ENCODE measurements at places on chromosomes 16 and 17.

DNA sequence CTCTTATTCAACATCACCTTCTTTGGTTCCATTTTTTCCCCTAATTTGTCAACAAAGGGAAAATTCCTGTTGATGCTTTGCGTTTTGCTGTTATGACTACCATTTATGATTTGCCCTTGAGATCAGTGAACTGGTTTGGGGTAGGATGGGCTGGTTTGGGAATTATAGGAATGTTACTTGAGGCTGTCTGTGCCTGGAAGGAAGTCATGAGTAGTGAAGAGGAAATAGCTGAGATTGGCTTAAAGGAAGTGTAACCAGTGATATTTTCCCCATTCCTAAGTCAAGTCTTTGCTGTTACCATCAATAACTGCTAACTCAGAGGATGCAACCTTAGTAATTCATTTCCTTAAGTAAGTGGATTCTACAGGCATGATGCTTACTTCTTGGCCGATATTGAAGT is 179.2 kb downstream of the MAP2K6 start:
- no peak for DNase-seq

DNA sequence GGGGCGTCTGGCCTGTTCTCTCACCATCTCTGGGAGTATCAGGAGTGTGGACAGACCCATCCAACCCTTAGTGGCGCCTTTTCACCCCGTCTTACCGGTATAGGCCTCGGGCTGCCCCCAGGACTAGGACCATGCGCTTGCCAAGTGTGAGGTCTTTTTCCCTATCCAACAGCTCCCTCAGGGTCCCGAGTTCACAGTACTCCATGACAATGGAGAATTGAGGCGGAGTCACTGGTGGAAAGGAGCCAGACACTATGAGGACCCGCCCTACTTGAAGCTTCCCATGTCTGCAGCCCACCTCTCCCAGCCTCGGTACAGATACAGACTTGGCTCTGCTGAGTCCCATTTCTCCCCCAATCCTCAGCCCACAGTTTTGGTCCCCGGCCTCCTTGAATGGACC is 15.9 kb upstream of the RFWD3 start:
- DNase-seq = no peak

GRCh38 chr17:50939795-50940684 is 73.9 kb upstream of the TOB1 start:
- no peak for DNase-seq

GRCh38 chr16:25855063-25855462 is 163.3 kb downstream of the HS3ST4 start:
- DNase-seq = no peak

- DNase-seq = no peak
Observed at GRCh38 chr16:54266363-54266955, 20.1 kb downstream of the IRX3 start.

- no peak for DNase-seq
Observed at GRCh38 chr16:85402910-85403692, 210.0 kb upstream of the GSE1 start.

- no peak for DNase-seq
Observed at GRCh38 chr16:51166541-51166940, 15.5 kb upstream of the SALL1 start.

- no peak for DNase-seq
Observed at GRCh38 chr16:50535506-50536257, 12.5 kb upstream of the NKD1 start.

GRCh38 chr17:74545843-74546230 is at the start of gene CD300C:
TSS of gene CD300C (minus strand) at chr17:74546115. CDS start at chr17:74545782, 333 bp downstream.
- no peak for DNase-seq

- DNase-seq = no peak
Observed at GRCh38 chr17:17205368-17206123, 587 bp downstream of the PLD6 start.

DNA sequence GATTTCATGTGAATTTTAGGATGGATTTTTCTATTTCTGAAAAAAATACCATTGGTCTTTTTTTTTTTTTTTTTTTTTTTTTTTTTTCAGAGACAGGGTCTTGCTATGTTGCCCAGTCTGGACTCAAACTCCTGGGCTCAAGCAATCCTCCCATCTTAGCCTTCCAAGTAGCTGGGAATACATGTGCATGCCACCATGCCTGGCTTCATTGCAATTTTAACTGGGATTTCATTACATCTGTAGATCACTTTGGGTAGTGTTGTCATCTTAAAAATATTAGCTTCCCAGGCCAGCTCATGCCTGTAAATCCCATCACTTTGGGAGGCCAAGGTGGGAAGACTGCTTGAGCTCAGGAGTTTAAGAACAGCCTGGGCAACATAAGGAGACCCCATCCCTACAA is 54.8 kb downstream of the TOM1L2 start:
- DNase-seq = no peak

- peak; percentile 63 for DNase-seq
Observed at GRCh38 chr17:75457047-75457654, 716 bp downstream of the TMEM94 start.

- no peak for DNase-seq
Observed at GRCh38 chr17:78715876-78716275, 66.2 kb downstream of the CYTH1 start.

DNA sequence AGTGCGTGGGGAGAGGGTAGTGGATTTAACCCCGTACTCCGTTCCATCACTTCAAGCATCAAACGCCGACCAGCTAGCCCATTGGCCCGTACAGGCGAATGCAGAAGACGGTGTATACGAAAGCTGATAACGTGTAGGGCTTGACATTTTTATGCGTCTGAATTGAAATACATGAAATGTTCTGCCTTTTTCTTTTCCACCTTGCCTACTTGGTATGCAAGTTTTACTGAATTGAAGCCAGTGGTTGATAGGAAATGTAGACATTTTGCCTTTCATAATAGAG is 834 bp upstream of the STAT3 start:
- DNase-seq = no peak

DNA sequence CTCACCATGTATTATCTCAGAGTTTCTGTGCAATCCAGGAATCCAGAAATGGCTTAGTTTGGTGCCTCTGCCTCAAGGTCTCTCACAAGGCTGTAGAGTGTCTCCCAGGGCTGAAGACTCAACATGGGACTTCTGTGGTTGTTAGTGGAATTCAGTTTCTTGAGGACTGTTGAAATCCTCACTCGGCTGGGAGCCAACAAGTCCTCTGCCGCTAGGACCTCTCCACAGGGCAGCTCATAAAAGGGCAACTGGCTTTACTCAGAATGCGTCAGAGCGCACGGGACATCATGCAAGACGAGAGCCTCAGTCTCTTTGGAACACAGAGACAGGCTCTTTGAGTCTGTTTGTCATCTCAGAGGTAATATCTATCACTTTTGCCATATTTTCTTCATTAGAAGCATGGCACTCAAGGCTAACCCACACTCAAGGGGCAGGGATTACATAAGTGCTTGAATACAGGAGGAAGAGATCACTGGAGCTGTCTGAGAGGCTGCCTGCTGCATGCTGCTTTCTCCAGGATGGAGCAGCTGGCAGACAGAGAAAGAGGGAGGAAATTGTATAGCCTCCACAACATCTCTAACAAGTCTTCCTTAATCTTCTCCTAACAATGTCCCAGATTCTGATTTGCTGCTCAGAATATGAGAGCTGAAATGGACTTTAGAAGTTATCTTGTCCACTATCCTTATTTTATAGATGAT is 97.5 kb upstream of the ASIC2 start:
- no peak for DNase-seq

- DNase-seq = peak; percentile 77
Observed at GRCh38 chr17:77420804-77421629, 280.2 kb downstream of the SEC14L1 start.

GRCh38 chr16:67924140-67924906 is 7.3 kb downstream of the CTRL start:
- DNase-seq = no peak

DNA sequence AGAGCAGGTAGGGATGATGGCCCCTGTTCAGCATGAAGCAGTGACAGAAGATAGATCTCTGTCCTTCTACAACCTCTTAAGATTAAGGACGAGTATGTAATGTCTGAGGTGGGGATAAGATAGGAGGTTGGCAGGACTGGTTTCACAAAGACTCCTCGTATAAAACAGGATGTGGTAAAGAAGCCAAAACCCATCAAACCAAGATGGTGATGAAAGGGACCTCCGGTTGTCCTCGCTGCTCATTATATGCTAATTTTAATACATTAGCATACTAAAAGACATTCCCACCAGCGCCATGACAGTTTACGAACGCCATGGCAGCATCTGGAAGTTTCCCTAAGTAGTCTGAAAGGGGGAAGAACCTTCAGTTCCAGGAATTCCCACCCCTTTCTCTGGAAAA is 27.3 kb downstream of the MIS12 start:
- no peak for DNase-seq

DNA sequence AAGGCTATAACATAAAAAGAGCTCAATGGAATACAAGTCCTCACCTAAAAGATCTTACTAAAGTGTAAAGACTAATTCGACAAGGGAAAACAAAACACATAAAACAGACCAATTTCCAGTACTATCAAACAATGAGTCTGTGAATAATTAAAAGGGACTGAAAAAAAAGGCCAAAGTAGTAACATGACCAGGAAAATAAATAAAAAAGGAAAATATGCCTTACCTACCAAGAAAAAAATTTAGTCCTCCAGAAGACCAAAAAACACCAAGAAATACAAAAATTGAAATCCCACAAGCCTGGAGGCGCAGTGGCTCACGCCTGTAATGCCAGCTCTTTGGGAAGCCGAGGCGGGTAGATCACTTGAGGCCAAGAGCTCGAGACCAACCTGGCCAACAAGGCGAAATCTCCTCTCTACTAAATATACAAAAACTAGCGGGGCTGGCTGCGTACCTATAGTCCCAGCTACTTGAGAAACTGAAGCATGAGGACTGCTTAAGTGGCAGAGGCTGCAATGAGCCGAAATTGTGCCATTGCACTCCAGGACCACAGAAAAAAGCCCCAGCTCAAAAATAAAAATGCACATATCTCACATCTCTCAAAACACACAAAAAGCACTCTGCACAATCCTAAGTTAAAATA is 60.8 kb downstream of the TEX14 start:
- no peak for DNase-seq

DNA sequence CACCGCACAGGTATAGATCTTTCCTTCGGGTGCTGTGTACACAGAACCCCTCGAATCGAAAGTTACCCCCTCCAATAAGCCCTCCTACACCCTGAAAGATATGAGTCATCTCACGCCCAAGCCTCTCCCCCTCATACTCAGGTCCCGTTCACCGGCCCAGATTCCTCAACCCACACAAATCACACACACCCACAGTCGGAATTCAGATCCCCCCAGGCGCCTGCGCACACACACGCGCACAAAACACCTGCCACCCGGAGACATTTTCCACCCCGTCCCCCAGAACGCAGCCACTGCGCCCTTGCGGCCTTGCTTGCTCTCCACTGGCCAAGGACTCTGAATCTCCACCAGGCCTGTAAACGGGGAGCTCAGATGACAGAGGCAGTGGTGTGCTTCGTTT is 4.9 kb downstream of the JPH3 start:
- no peak for DNase-seq

GRCh38 chr17:44905006-44906000 is 6.1 kb upstream of the EFTUD2 start:
- DNase-seq = no peak

DNA sequence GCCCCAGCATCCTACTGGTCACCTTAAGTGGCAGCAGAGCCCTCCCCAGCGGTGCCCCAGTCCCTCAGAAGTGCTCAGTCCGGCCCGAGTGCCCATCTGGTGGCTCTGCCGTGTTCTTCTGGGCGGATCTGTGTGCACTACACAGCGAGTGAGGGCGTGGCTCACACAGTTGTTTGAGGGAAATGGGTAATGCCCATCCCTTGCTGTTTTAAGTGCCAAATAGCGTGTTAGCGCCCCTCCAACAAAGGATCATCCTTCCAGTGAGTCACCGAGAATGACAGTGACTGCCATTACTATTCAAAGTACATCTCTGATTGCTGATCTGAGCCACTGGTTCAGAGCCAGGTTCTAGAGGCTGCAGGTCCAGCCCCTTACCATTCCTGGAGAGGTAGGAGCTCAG is 152.0 kb downstream of the LGALS9B start:
- DNase-seq = no peak

DNA sequence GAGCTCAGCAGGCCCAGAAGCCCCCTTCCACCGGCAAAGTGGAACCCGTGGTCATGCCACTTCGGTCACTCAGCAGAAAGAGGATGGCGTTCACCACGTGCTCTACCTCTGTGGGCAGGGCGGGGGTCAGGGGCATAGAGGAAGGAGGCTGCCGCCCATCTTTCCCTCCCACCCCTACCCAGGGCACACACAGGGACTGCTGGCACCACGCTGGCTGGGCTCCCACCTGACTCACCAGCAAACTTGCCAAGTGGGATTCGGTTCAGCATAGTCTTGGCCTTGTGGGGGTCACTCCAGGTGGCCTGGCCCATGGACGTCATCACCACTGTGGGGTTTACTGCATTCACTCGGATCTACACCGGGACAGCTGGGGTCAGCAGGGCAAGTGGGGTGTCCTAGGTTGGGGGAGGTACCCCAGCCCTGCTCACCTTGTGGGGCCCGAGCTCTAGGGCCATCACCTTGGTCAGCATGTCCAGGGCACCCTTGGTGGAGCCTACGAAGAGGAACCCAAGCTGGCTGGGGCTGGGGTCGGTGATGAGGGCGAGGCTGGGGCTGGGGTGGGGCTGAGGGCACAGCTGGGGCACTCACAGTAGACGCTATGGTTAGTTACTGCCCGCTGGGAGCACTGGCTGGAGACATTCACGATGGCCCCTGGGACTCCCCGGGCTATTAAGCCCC is 1.4 kb downstream of the DCXR start:
- DNase-seq = no peak

DNA sequence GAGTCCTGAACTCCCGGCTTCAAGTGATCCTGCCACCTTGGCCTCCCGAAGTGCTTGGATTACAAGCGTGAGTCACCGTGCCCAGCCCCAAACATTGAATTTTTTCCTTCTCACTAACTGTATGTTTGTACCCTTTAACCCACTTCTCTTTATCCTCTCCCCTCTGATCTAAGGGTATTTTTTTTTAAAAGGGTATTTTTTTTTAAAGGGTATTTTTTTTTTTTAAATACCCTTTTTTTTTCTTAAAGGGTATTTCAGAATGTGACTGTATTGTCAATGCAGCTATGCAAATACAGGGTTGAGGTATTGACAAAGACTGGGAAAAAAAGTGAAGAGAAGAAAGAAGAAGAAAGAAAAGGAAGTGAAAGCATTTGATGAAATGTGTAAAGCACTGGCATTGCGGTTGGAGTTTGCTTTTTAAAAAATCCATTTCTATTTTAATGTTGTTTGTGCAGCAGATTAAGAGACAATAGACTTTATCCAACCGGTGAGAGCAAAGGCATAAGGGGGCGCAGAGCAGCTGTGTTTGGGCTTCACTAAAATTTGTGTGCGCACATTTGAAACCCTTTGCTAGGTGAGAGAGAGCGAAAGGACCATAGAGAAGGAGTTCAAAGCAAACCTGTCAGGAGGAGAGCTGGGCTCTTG is 42.4 kb downstream of the SYT17 start:
- DNase-seq = no peak

DNA sequence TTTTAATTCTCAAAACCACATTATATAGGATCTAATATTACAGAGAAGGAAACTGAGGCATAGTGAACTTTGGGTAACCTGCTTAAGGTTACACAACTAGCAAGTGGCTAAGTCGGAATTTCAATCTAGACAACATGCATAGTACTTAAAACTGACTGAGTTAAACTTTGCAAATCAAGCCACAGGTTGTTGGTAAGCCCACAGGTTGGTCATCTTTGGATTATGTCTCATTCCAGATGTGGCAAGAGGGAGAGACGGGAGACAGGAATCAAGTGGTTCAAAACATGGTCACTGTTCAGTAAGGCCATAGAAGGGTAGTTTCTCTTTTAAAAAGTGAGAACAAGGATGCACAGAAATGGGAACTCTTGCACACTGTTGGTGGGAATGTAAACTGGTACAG is 57.1 kb downstream of the MYO1D start:
- DNase-seq = no peak
